ENCODE measurements at places on chromosomes 2 and 18.
A peak's percentile ranks its signal among the peaks of the same experiment; 100 is the strongest.

DNA sequence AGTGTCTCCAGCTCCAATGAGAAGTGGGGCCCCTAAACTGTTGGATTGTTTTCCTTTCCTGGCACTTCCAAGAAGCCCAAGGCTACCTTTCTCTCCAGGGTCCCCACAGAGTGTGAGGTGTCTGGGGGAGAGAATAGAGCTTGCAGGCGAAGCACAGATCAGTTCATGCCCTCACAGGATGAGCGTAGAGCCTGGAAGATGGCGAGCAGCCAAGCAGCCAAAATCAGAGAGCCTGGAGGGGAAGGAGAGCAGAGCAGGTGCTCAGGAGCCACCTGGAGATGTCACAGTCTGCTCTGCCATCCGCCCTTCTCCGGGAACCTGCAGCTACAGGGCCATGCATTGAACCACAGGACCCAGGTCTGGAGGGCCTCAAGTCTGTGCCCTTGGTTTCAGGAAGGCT lies 54.7 kb upstream of the TCF7L1 start:
- DNase-seq = no peak

GRCh38 chr2:168169097-168169745 lies 78.2 kb downstream of the STK39 start:
- DNase-seq = no peak

GRCh38 chr2:40551081-40551480 lies 99.2 kb upstream of the SLC8A1 start:
- no peak for DNase-seq

DNA sequence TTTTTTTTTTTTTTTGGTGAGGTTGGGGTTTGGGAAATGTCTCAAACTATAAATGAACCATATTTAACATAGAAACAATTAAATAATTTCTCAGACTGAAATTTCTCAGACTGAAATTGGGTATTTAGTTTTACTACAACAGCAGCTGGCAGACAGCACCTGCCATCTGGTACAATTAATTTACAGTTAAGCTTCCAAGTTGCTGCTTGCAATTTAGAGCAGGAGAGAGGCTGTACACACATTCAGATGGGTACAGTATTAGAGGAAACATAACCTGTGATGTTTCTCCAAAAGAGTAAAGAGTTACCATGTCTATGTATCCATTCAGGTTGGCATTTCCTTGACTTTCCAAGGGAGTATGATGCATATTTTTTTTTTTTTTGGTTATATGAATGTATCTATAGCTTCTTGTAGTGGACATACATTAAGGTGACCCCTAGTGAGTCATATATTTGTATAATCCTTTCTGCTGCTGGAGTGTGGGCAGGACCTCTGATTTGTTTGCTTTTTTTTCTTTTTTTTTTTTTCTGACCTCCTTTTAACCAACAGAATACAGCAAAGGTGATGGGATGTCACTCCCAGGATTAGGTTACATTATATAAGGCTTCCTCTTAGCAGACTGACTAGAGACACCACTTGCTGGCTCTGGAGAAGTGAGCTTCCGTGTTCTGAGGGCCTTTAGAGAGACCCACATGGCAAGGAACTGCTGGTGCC lies 201.7 kb downstream of the PTH2R start:
- no peak for DNase-seq

GRCh38 chr2:27471961-27472360 lies 17.6 kb downstream of the IFT172 start:
- DNase-seq = no peak

DNA sequence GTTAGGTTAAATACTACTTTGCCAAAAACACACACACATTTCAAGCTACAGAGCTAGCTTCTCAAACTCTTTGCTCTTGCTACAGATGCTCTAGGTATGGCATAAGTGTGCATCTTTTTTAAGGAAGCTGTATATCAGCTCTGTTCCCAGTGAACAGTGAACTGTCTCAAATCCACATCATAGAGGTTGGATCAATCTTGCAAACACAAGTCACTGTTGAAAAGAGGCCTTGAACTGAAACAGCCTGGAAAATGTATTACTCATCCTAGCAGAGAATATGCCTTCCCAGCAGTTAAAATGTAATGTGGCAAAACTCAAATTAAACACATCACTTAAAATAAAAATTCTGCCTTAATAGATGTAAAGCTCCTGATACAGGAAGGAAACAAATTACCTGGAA lies 151.8 kb downstream of the WDPCP start:
- DNase-seq = no peak

DNA sequence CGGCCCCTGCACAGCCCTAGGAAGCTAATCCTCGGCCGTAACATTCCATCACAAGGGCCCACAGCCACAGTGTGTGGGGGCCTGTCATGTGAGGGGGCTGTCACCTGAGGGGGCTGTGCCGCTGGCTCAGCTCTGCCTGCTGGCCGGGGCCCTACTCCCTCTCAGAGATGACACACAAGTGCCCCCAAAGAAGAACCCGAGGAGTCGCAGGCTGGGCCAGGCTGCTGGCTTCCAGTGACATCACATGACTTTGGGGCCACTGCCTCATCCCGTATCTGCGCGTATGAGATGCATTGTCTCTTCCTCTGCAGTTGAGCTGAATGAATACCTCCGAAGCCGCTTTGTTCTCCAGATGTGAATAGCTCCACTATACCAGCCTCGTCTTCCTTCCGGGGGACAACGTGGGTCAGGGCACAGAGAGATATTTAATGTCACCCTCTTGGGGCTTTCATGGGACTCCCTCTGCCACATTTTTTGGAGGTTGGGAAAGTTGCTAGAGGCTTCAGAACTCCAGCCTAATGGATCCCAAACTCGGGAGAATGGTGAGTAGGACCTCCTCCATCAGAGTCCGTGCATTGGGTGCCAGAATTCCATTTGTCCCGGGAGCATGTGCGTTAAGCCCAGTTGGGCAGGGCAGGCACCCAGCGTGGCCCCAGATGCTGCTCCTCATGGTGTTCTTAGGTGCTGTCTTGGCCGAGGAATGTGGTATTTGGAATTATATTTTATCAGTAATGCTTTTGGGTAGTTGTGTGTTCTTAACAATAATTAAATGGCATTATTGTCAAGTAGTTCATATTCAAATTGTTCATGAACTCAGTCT lies at the start of gene CNDP1:
Gene CNDP1 (plus strand): TSS at position 351 of the 820 bp plus-strand sequence. CDS start 168 bp downstream, at position 519.
- no peak for DNase-seq

- DNase-seq = no peak
These were observed 39.5 kb downstream of the ZNF519 start for GRCh38 chr18:14092625-14093306.

- DNase-seq = no peak
These were observed 101.0 kb downstream of the HS6ST1 start for GRCh38 chr2:128217671-128218070.

DNA sequence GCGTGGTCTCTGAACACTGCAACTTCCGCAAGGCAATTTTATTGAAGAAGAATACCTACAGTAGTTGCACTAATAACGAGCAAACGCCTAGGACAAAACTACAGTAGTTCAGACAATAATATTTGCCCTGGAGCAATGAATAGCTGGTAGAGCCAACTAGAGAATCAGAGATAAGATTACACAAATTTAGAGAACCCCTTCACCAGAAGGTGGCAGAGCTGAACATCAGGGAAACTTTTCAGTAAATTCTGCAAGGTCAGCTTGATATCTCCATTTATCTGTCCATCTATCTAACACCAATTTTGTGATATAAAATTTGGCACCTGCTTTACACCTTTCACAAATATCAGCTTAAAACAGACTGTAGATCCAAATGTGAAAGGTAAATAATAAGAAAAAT lies 43.8 kb downstream of the CDH19 start:
- DNase-seq = peak; percentile 54

- DNase-seq = no peak
These were observed 105.7 kb downstream of the MAP2 start for GRCh38 chr2:209529579-209529978.

DNA sequence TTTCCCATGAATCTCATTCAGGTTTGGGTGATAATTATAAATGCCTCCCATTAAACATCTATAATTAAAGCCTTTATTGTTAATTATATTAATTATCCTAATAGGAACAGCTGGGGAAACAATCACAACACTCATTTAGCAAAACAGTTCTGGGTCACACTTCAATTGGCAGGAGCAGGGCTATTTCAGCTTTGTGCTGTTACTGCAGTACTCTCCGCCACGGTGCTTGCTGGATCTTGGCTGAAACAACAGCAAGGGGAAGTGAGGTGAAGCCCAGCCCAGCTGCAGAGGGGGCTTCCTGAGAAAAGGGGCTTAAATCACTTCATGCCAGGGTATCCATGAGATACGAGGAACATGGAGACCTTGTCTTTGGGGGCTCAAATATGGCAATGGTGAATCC lies 79.5 kb upstream of the SOX11 start:
- DNase-seq = no peak

GRCh38 chr2:240146141-240146561 lies 5.7 kb upstream of the OTOS start:
- DNase-seq = no peak

- DNase-seq = no peak
These were observed 295.8 kb downstream of the SP3 start for GRCh38 chr2:173669271-173669853.
